ENCODE measurements at places on chromosomes 12 and 14.
A peak's percentile ranks its signal among the peaks of the same experiment; 100 is the strongest.

DNA sequence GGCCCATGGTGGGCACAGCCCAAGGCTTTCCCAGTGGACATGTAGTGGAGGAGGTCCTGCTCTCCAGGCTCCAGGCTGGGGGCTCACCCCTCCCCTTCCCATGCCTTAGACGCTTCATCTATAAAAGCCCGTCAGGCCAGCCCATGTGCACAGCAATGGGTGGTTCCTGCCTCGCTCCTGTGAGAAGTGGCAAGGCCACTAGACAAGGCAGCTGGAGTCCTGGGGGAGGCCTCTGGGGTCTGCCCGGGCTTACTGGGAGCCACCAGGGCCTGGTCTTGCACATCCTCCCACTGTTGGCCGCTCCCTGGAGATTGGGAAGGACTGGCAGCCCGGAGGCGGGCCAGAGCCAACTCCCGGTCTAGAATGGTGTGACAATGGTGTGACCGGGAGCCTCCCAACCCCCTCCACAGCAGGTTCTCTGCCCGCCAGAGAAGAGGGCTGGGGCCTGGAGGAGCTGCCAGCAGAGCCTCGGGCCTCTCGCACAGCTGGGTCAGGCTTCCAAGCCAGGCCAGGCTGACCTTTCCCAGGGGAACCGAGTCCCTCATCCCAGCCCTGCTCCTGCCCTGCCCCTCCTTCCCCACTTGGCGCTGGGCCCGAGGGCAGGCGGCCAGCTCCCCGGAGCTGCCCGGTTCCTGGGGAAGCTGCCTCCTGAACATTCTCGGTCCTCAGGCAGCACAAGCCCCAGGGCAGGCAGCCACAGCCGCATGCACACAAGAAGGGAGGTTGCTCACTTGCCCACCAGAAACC, 97.9 kb downstream of the RFLNA start:
- peak; percentile 76 for DNase-seq

DNA sequence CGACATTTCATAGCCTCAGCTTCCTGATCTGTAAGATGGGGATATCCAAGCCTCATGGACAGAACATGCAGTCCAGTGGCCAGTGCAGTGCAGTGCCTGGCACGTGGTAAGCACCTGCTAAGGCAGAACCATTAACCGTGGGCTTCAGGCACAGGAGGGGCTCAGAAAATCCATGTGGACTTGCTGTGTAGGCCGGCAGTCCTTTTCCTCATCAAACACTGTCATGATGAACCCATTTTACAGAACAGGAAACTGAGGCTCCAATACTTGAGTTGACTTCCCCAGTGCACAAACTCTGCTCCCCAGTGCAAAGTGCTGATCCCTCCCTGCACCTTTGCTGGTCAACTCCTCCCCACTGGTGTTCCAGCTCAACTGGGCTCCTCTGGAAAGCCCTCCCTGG, 18.0 kb downstream of the TRPV4 start:
- no peak for DNase-seq

- no peak for DNase-seq
Measured at GRCh38 chr12:92421701-92422100, 276.1 kb upstream of the BTG1 start.

- no peak for DNase-seq
Measured at GRCh38 chr12:126648074-126648473, 1582.8 kb downstream of the AACS start.

DNA sequence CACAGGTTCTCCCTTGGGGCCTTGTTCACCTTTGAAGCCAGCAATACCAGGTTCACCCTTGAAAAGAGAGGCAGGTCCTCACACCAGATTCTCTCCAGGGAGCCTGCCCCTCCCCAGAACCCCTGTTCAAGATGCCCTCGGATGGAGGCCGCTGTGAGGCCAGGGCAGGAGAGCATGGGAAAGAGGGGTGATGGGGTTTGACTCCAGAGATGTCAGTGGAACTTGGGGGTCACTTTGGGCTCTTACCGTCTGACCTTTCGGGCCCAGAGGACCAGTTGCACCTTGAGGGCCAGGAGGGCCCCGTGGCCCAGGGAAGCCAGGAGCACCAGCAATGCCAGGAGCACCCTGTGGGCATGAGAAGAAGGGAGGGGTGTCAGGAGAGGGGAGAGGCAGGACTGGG, 17.4 kb downstream of the COL2A1 start:
- no peak for DNase-seq

- DNase-seq, result no peak
Measured at GRCh38 chr12:92551853-92552397, 150.9 kb upstream of the PLEKHG7 start.

- DNase-seq, result peak; percentile 34
Measured at GRCh38 chr14:77709412-77709811, 1.5 kb downstream of the SLIRP start.

DNA sequence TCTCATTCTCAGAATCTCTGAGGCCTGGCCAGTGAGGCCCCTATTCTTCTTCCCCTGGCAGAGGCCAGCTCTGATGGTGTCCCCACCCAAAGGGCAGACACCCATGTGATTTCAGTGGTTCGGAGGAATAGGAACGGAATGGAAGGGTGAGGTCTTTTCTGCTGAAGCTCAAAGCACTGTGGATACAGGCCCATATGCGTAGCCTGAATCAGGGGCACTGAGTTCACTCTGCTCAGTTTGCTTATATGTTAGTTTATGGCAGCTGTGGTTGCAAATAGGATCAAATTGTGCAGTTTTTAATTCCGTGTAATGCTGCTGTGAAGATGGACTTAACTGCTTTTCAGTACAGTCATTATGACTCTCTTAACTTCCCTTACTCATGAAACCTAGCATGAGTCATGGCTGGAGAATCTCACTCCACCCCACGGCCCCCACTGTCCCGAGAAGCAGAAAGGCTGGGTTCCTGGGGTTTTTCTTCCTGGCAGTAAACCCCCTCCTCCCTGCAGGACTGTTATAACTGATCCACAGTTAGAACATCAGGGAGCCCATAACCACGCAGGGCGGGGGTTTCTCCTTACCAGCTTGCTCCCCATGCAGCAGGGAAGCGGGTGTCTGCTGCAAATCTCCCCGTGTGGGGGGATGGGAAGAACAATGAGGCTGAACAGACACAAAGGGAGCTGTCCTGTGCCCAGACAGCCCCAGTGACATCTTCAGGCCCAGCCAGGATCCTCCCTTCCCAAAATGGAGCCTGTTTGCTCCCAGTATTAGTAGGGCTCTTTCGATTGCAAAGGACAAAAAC, 122.7 kb downstream of the SLC38A6 start:
- peak; percentile 97 for DNase-seq

DNA sequence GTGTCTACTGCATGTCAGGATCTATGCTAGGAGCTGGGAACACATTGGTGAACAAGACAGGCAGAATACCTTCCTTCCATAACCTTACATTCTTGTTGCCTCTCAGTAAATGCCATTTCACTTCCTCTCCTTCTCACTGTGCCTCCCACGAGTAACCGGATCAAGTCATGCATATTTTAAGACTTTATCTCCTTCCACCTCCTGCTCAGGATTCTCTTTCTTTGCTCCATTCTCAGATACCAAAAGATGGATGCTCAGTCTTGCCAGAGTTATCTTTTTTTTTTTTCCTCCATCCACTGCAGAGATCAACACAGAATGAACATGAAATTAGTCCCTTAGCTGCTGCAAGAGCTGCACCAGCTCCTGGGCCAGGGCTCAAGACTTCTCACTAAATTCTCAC, 20.0 kb upstream of the APPL2 start:
- no peak for DNase-seq

DNA sequence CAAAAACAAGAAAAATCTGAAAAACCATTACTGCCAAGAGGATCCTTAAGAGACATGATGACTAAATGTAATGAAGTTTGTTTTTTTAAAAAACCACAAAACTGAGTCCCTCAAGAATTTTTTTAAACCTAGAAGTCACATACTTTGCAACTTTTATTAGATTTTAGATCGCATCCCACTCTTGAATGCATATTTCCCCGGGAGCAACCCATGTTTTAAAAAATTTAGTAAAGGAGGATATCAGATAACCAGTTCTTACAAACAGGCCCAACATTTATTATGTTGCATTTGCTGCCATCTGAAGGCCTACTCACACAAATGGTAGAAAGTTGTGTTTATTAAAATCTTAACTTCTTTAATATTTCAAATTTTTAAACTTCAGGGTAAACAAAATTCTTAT, 44.3 kb upstream of the CCT2 start:
- no peak for DNase-seq

GRCh38 chr12:50579757-50580267, 75.0 kb downstream of the DIP2B start:
- no peak for DNase-seq

- no peak for DNase-seq
Measured at GRCh38 chr12:10001171-10001776, 2.4 kb upstream of the CLEC1B start.

GRCh38 chr14:52018252-52018651, 28.9 kb downstream of the RTRAF start:
- DNase-seq, result no peak

GRCh38 chr12:2756756-2757155, 38.0 kb upstream of the FKBP4 start:
- DNase-seq, result no peak

DNA sequence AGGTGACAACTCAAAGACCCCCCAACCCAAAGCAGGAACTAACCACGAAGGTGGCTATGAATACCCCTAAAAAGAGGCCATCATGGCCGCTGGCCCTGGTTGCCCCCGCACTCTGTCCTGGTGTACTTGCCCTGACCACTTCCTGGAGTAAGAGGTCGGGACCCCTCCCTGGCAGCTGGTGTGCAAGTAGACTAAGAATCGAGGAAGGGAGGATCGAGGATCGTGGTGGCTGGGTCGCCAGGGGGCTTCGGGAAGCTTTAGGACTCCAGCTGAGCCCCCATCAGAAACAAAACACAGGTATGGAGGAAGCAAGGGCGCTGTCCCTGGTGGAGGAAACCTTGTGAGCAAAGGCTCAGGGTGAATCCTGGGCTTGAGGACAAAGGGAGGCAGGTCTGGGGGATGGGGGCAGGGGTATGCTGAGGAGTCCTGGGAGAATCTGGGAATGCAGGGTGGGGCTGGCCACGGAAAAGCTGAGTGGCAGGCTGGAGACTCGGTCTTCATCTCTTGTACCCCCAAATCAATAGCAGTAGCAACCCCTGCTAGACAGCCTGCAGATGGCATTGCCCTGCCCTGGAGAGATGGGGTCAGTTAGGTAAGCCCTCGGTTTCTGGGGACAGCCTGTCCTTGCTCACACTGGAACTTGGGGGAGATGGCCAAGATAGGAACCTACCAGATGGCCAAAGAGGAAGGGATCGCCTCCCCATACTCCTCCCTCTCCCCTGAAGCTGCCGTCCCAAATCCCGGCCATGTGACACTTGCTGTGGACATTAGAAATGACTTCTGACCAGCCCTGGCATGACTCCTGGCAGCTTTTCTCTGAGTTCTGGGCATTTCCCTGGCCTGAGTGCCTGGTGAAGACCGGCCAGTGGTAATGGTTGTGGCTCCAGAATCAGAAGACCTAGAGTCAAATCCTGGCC, 45.3 kb upstream of the ESRRB start:
- no peak for DNase-seq

GRCh38 chr12:61267474-61267873, 992.7 kb upstream of the USP15 start:
- DNase-seq, result peak; percentile 19

- peak; percentile 24 for DNase-seq
Measured at GRCh38 chr12:22729957-22730443, 105.0 kb downstream of the ETNK1 start.

DNA sequence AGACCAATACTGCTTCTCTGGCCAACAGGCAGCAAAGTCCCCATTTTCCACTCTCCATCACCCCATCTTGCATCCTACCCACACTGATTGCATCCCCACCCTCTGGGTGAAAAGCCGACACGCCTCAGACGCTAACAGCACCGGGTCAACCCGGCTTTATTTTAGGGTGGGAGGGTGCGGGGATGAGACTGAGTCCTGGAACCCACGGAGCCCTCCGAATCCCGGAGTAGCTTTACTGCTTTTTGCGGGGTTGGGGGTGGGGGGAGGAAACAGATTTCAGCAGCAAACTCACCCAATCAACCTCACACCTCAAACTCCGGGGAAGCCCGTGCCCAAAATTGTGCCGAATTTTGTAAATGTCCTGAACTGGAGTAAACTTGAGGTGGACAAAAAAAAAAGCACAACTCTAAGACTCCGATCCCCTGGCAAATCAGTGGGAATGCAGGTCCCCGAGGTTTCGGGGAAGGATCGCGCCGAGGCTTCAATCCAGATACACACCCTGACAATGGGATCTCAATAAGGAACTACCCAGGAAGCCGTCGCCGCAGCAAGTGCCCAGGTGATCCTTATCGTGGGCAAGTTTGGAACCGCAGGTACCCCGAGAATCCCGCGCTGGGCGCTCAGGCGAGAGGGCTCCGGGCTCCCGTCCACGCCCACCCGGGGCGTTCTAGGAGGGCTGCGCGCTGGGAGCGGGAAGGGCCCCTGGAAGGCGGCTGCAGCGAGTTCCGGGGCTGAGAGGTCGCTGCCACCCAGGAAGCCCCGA, 1.1 kb downstream of the GCH1 start:
- DNase-seq, result no peak

DNA sequence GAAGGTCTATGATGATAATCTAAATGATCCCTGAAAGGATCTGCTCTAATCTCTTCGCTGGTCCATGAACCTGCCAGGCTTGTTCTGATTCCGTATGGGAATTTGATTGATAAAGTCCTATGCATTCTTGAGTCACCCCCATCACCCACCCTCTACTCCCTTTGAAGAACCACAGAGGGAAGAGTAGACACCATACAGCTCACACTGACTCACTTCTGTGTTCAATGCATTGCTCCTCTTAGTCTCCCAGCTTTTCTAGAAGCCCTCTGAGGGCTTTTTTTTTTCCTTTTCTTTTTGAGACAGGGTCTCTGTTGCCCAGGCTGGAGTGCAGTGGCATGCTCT, 18.5 kb upstream of the GPRC5A start:
- DNase-seq, result no peak

- no peak for DNase-seq
Measured at GRCh38 chr12:74820324-74820723, 282.7 kb downstream of the ATXN7L3B start.

DNA sequence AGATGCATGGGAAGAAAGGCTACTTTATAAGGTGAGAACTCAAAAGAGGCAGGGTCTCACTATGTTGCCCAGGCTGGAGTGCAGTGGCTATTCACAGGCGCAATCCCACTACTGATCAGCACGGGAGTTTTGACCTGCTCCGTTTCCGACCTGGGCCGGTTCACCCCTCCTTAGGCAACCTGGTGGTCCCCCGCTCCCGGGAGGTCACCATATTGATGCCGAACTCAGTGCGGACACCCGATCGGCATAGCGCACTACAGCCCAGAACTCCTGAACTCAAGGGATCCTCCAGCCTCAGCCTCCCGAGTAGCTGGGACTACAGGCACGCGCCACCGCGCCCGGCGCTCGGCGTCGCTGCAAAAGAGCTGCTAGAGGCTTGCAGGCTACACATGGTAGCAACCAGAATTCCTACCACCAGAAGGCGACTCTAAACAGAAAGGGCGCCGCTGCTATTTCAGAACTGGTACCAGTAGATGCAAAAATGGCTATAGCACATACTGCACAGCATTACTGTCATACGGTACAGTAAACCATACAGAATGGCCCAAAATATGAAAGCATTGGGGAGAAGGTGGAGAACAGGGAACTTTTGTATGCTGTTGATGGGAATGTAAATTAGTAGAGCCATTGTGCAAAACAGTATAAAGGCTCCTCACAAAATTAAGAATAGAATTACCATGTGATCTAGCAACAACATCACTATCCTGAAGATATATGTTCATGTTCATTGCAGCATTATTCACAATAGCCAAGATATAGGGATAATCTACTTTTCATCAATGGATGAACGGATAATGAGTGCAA, 1.2 kb upstream of the NEMF start:
- DNase-seq, result peak; percentile 87
